ENCODE measurements at places on chromosomes 4 and X. TPM values are rescaled to one million over a fixed set of nuclear protein-coding genes. Genes with fewer than 3 reads are reported as not detected.

Gene SSX4B
- not detected for total RNA-seq

Gene SH3D19
- total RNA-seq: 26.4 TPM

Gene SPANXN1
- not detected for total RNA-seq

Gene TMPRSS11B
- not detected for total RNA-seq

Gene SORCS2
- not detected for total RNA-seq

Gene TRIML2
- not detected for total RNA-seq

Gene ARHGAP6
- 0.30 TPM for total RNA-seq

Gene AWAT2
- total RNA-seq: 0.32 TPM

Gene CC2D2A
- 3.9 TPM for total RNA-seq

All from epithelial cell of umbilical artery (primary cell).